ENCODE measurements at places on chromosomes 1 and 21. TPM values are rescaled to one million over a fixed set of nuclear protein-coding genes. Genes with fewer than 3 reads are reported as not detected.

Gene SPRR4
- not detected for total RNA-seq

Gene TP73
- 0.30 TPM for total RNA-seq

Gene MYBPH
- not detected for total RNA-seq

Gene HSD17B7
- 29.9 TPM for total RNA-seq

Gene SLC45A1
- 10.4 TPM for total RNA-seq

Gene KCND3
- total RNA-seq, result 20.4 TPM

Gene CHI3L1
- total RNA-seq, result 14.2 TPM

Gene CLDN19
- 17.0 TPM for total RNA-seq

Gene NPHS2
- not detected for total RNA-seq

Gene ZMYM4
- total RNA-seq, result 67.3 TPM

Gene WNT4
- total RNA-seq, result 35.0 TPM

Gene MTARC2
- total RNA-seq, result 16.5 TPM

Gene ANGPTL3
- not detected for total RNA-seq

Gene CR1
- 4.0 TPM for total RNA-seq

Gene SYT14
- 25.1 TPM for total RNA-seq

Gene KRTAP19-3
- not detected for total RNA-seq

Gene UMODL1
- not detected for total RNA-seq

Gene ZYG11A
- total RNA-seq, result 0.59 TPM

Gene TCHHL1
- not detected for total RNA-seq

Gene SPRR3
- 0.39 TPM for total RNA-seq

Gene PWP2
- 15.2 TPM for total RNA-seq

Gene LCE1A
- total RNA-seq, result not detected

Gene LRRC38
- 0.55 TPM for total RNA-seq

Gene SLC30A2
- not detected for total RNA-seq

Gene TFF2
- total RNA-seq, result not detected

Gene LCE4A
- total RNA-seq, result not detected

Gene COL24A1
- total RNA-seq, result 1.8 TPM

Gene KRTAP10-12
- total RNA-seq, result not detected

Gene FCN3
- 0.44 TPM for total RNA-seq

Gene MYOG
- not detected for total RNA-seq

Gene DNAI4
- 43.0 TPM for total RNA-seq

Gene KRTAP8-1
- not detected for total RNA-seq
